ENCODE measurements at places on chromosomes 5 and 9. TPM values are rescaled to one million over a fixed set of nuclear protein-coding genes. Genes with fewer than 3 reads are reported as not detected.

The PPP1R2B gene
- 0.09 TPM for total RNA-seq

The KIF12 gene
- total RNA-seq: not detected

GRCh38 chr9:137488327-137488653 lies 29.2 kb upstream of the NSMF start:
- no peak for DNase-seq

DNA sequence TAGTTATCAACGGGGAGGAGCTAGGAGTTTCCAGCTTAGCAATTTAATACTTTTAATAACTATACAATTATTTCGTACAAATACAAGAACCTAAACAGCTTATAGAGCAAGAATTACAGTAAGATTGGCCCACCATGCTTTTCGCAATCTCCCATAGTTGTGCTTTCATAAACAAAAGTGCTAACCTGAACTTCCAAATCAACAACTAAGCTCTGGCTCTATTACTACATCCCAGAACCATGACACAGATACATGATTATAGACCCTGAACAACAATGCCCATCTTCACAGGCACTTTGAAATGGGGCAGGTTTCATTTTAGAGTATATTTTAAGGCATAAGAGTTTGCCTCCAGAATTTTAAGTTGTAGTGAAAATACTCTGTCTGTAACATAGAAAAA lies 203.5 kb downstream of the DMRTA1 start:
- no peak for DNase-seq

GRCh38 chr9:35605351-35606137 lies 482 bp downstream of the TESK1 start:
- DNase-seq: peak; percentile 3

The FOXE1 gene
- total RNA-seq: not detected

All from fibroblast of the aortic adventitia (primary cell).